ENCODE measurements at places on chromosomes 6 and 20.

DNA sequence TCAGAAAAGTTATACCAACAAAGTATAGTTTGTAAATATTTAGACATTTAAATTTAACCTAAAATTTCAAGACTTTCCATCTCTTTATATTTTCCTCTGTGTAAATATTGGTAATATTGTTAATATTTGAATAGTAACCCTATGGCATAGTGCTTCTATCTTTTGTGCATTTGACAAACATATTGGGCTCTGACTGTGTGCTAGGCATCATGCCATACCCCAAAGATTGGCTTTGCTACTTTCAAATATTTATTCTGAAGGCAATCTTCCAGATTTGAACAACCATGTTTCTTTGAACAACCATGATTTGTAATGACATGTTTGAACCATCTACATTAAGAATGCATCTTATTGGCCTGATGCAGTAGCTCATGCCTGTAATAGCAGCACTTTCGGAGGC, 15.5 kb upstream of the PRDM1 start:
- no peak for DNase-seq

- DNase-seq: no peak
Measured at GRCh38 chr20:64133951-64134407, 26.6 kb upstream of the NPBWR2 start.

DNA sequence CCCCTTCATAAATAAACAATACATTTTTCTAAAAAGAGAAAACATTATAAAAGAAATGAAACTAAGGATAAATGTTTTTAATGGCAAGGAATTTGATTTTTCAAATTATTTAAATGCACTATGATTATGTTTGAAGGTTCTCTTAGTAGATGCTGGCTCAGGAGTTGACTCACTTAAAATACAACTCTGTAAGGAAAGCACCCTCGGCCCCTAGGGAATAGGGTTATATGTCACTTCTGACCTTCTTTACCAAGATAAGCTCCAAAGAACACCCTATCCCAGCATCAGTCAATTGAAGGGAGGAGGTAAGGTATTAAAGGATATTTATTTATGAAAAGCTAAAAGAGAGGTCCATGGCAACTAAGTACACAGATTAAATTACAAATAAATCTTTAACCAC, 6.8 kb downstream of the SNAP91 start:
- DNase-seq: no peak

DNA sequence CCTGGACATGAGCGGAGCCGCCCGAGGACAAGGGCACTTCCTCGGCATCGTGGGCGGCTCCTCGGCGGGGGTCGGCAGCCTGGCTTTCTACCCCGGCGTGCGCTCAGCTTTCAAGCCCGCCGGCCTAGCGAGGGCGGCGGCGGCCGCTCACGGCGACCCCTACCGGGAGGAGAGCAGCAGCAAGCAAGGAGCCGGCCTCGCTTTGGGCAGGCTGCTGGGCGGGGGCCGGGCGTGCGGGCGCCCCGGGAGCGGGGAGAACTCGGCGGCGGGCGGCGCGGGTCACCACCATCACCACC, 6.7 kb downstream of the PRDM13 start:
- peak; percentile 56 for DNase-seq

DNA sequence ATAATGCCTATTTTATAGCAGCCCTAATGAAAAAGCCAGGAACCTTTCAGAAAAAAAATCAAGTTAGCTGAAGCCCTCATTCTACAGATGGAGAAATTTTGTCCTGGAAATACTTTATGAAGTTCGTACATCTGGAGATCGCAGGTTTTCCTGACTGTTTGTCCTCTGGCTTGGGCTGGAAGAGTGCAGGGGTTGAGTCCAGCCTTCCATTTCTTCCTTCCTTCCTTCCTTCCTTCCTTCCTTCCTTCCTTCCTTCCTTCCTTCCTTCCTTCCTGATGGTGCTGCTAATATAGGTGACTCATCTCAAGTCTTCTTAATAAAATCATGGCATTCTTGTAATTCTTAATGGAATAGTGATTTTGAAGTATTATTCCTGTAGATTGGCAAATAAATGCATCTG, 227.4 kb downstream of the CLVS2 start:
- no peak for DNase-seq

DNA sequence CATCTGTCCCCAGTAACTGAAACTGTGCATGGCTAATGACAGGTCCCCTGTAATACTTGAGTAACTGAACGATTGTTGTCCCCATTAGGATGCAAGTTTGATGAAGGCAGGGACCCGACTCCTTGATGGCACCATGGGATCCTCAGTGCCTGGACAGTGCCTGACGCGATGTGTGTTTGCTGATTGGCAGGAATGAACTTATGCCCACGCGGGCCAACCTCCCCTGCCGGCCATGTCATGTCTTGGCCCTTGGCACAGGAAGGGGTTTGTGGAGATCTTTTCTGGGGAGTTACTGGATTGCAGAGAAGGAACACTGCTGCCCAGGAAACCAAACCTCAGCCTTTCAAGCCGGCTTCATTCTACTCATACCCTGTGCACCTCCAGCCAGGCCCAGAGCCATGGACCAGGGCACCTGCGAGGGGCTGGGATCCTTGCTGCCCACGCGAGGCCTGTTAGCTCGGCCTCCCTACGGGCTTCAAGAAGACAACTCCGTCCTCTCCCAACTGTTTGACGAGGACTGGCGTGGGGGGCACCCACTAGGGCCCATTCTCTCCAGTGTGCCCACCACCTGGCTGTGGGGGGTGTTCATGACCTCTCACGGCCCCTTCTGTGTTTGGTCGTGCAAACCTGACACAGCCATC, 147.8 kb downstream of the ZMYND8 start:
- no peak for DNase-seq

DNA sequence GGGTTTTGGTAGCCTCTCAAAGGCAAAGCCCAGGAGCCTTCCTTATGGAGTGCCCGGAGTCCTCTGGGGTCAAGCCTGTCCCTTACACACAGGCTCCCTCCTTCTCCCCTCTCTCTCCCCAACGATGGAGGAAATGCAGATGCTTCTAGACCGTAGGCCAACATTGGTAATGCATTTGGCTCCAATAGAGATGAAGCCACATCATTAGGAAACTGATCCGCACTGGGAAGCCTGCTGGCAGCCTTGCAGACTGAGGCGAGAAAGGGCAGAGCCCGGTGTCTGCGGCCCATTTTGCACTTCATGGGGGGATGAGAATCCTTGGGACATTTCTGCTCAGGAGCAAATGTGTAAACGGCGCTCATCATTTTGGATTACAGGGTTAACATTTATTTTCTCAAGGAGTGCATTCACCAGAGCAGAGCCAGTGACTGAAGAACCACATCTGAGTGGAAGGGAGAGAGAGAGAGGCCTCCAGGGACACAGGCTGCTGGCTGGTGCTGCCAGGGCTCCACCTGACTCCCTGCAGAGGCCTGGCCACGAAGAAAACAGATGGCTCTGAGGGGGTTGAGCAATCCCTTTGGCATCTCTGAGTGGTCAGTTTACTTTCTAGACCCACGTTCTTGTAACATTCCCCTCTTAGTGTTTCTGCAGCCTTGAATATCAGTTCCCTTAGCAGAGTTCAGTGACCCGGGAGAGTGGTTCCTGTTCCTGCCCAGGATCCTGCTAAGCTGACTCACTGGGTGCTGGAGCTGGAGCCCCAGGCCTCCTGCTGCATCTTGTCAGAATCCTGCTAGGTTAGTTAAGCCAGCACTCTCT, 4.4 kb upstream of the CST3 start:
- DNase-seq: no peak

- DNase-seq: peak; percentile 85
Measured at GRCh38 chr6:43509984-43510826, at the start of gene LRRC73. Gene LRRC73, minus strand, starts transcription at chr6:43510346. Its CDS starts 561 bp downstream, at chr6:43509785.

GRCh38 chr20:20630551-20630950, 81.9 kb downstream of the RALGAPA2 start:
- DNase-seq: no peak

- DNase-seq: no peak
Measured at GRCh38 chr20:62815066-62815991, 1.5 kb upstream of the COL9A3 start.

- no peak for DNase-seq
Measured at GRCh38 chr6:75283907-75284631, 523 bp downstream of the TMEM30A start.

GRCh38 chr20:15188415-15188814, 851.0 kb upstream of the FLRT3 start:
- no peak for DNase-seq

GRCh38 chr20:37447688-37448087, 73.4 kb upstream of the NNAT start:
- DNase-seq: no peak

DNA sequence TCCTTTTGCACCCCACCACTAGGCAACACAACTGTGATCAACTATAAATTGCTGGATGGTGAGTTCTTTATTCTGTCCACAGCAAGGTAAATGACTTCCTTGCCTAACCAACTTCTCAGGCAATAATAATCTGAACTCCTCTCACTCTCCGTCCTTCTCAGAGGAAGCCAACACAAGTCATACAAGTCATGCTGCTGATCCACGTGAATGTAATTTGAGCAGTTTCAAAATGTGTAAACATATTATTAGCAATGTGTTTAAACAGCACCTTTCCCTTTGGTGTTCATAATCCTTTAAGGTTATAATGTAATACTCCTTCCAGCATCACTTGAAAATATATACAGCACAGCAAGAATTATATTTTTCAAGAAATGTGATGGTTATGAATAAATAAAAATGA, 127.9 kb downstream of the QRSL1 start:
- no peak for DNase-seq

GRCh38 chr6:53306819-53307347, 41.9 kb downstream of the ELOVL5 start:
- no peak for DNase-seq

DNA sequence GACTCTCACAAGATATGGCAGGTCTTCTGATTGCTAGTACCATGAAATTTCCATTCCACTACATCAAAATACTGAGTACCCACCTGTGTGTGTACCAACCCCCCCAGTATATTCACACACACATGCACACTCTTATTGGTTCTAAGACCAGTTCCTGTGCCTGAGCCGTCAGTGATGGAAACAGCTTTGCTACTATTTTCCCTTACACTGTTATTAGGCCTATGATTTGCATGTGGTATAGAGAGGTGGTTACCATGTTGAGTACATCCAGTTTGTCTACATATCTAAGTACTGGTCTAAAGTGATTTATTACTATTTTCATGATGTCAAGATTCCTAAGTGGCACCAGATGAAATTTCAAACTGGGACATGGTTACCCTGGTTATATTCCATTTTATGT, 459.9 kb downstream of the BCKDHB start:
- no peak for DNase-seq

- DNase-seq: peak; percentile 42
Measured at GRCh38 chr6:42279144-42279781, 61.6 kb upstream of the MRPS10 start.

GRCh38 chr6:110529355-110529754, 52.9 kb upstream of the SLC22A16 start:
- no peak for DNase-seq

DNA sequence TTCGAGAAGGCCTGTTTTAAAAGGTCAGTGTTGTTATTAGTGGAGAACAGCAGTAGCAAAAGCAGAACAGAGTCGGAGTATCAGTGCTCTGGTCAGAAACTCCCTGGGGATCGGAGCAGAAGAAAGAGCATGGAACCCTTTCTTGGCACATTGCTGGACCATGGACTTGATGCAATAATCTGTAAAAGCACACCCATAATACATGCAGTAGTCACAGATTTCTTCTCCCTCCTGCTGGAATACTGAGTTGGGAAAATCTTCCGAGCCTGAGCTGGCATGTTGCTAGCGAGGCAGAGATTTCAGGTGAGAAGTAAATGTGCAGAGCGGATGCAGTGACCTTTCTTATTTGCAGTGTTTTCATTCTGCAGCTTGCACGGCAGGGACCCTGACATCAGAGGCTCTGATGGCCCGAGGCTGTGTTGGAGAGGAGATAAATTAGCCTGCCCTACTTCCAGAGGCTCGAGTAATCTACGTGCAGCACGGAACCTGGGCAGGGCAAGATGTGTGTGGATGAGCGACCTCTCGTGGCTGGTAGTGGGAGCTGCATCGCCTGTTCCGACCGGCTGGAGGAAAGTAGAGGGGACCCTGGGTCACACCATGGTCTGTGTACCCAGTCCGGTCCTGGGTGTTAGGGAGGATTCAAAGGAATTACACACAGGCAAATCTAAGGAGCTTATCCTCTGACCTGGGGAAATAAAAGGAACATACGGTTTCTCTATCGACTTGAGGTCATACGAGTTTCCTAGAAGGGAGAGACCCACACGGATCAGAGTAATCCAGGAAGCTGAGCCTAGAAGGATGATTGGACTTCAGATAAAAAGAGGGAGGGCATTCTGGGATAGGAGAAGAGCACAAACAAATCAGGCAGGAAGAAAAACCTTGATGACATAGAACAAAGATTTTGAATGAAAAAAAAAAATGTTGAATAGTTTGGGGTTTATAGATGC, 137.0 kb upstream of the STMND1 start:
- DNase-seq: peak; percentile 71

DNA sequence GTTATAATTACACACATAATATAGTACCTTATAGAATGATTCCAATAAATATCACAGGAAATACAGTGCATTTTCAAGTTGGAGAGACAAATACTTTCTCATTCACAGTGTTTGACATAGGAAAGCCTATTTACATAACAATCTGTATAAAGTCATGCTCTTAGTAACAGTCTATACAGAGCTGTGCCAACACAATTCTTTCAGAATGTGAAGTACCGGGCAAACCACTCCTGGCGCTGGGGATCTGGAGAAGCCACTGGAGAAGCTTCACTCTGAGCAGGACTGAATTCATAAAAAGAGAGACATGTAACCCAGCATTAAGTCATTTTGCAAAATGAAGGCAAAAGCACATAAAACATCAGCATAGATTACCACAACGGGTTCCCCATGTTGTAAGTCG, 24.9 kb upstream of the MCM9 start:
- DNase-seq: no peak

DNA sequence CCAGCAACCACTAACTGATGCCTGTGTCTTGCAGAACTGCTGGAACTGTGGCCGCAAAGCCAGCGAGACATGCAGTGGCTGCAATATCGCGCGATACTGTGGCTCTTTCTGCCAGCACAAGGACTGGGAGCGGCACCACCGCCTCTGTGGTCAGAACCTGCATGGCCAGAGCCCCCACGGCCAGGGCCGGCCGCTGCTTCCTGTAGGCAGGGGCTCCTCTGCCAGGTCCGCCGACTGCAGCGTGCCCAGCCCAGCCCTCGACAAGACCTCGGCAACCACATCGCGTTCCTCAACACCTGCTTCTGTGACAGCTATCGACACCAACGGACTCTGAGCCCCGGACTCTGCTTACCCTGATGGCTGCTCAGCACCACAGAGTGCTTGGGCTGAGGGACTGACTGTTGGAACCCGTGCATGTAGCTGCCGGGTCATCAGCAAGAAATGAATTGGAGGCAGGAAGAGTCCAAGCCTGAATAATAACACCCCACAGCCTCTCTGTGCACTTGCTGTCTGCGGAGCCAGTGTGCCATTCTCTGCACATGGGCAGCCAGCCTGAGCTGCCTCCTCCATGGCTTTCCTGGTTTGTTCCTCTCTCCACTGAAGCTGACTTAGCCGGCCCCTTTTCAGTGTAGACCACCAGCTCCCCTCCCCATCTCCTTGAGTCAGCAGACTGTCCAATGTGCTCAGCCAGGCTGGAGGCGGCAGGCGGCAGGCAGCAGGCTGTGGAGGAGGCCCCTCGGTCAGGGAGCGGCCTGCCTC, 17.6 kb upstream of the C20orf144 start:
- no peak for DNase-seq

- DNase-seq: no peak
Measured at GRCh38 chr6:31877125-31877650, 1.6 kb downstream of the SLC44A4 start.

GRCh38 chr6:148565930-148566663, 180.7 kb upstream of the UST start:
- peak; percentile 20 for DNase-seq

Data from activated naive CD8-positive, alpha-beta T cell treated with anti-CD3 and anti-CD28 coated beads, Interleukin-2, amount 50 U/mL, for 24 hours (primary cell).